Muscle of back (tissue), 13 donors: ENCODE measurements at places on chromosomes 5 and 9.

DNA sequence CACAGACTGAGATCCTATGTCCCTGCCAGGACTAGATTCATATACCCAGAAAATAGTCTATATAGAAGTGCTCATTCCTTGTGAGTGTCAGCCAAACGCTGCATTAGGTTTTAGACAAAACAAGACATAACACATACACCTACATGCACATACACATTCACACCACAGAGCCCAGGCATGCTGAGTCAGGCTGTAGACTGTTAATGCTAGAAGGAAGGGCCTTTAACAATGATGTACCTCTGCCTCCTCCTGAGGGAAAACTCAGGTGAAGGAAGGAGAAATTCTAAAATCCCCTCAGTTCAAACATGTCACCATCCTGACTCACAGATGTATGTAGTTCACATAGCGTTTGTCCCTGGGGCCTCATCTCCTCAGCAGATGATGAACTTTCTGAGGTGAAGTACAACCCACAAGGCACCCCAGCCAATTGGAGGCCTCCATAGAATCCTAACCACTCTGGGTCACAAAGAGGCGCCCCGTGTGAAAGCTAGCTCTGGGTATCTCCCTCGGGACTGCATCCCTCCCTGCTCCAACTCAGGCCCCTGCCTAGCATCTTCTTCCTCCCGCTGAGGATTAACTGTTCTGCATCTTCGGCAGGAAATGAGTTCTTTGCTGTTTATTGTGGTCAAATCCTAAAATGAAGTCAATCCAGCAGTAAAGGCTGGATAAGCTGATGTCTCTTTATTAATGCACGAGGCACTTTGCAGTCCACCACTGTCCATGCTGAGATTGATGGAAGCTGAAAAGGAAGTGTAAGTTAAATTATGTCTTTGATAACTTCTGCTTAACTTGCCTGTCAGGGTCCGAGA, 40.8 kb upstream of the FSTL4 start:
- DNase-seq: no peak

- no peak for DNase-seq
Observed at GRCh38 chr9:107174441-107174840, 108.6 kb upstream of the RAD23B start.

DNA sequence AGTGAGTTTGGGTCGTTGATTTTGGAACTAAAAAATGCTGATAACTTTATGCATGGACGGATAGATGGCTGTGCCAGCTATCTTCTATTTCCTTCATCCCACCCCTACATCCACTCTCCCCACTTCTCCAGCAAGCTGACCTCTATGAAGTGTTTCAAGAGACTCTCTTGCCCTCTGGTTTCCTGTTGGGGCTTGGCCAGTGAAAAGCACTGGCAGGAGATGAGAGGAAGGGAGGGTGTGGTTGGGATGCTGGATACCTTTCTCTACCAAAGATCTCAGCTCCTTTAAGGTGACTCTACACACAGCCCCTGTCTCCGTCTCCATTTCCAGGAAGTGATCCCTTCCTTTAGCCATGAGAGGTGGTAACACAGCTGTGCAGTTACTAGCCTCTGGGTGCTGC, 30.0 kb upstream of the JMY start:
- no peak for DNase-seq

DNA sequence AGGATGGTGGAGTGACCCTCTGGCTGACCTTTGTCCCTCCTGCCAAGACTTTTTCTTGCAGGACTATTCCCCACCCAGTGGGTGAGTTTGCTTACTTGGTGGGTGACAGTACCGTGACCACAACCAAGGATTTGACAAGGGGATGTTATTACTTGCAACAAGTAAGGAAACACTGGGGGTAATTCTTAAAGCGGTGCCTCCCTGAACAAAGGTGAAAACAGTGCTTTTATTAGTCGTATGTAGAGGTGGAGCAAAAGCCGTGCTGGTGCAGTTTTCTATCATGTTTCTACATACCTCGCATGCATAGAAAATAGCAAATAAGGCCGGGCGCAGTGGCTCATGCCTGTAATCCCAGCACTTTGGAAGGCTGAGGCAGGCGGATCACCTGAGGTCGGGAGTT, 41.0 kb upstream of the KDM4C start:
- DNase-seq: no peak

DNA sequence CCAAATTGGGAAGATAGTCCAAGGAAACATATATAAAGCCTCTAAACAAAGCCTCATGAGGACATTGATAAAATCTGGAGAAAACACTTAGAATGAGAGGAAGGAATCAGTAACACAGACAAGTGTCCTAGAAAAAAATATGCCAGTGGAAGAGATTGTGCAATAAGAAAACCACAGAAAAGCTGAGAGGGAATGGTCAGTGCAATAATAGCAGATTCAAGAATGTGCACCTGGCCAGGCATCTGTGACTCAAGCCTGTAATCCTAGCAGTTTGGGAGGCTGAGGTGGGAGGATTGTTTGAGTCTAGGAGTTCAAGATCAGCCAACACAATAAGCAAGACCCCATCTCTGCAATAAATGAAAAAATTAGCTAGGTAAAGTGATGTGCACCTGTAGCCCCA, 691.2 kb upstream of the CDH6 start:
- no peak for DNase-seq

DNA sequence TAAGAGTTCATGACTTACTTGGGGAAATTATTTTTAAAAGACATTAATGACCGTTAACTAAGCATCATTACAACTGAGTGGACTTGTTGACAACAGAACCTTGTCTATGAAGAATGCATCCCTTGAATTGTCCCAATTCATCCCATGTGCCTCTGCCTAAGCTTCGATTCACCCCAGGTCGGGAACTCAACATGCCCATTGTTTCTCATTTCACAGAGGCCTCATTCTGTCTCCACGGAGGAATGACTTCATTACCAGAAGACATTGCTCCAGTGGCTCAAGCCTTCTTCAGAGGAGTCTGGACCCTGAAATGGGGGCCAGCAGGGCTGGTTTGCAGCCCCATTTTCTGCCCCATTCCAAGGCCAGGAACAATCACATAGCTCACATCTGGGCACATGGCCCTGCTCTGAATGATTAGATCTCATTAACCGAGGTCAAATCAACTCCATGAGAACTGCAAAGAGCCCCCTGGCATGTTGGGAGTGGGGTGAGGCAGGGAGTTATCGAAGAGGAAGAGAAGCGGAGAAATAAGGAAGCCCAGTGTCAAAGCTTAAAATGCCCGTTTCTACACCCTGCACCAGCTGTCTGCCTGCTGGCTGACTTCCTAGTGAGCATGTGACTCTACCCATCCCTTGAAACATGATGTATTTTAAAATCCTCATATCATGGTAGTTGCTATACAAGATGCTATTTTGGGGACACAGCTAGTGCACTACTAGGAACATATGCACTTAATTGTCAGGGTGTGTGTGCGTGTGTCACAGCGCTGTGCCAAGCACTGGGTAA, 137.3 kb downstream of the LHFPL2 start:
- no peak for DNase-seq

GRCh38 chr9:38025166-38025565, 43.9 kb downstream of the SHB start:
- DNase-seq: no peak

DNA sequence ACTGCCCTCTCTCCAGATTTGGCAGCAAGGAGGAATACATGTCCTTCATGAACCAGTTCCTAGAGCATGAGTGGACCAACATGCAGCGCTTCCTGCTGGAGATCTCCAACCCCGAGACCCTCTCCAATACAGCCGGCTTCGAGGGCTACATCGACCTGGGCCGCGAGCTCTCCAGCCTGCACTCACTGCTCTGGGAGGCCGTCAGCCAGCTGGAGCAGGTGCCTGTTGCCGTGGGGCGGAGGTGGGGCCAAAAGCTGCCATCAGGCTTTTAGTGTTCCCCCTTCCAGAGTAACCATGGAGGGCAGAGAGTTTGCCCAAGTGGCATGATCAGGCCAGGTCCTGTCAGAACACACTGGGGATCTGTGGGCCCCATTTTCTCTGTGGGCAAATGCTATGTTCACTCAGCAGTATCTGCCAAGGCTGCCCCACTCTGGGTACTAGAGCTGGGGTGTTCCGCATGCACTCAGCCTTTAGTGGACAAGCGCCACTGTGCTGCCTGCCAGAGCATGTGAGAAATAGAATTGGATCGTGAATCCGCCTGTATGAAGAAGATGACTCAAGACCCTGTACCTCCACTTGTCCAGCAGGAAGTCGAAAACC, 117.1 kb downstream of the DAB2IP start:
- no peak for DNase-seq

- DNase-seq: no peak
Observed at GRCh38 chr9:137242269-137243203, 1.4 kb downstream of the TUBB4B start.

- DNase-seq: no peak
Observed at GRCh38 chr5:171598641-171599152, 179.2 kb downstream of the FGF18 start.
